ENCODE measurements at places on chromosomes 6 and 20.

DNA sequence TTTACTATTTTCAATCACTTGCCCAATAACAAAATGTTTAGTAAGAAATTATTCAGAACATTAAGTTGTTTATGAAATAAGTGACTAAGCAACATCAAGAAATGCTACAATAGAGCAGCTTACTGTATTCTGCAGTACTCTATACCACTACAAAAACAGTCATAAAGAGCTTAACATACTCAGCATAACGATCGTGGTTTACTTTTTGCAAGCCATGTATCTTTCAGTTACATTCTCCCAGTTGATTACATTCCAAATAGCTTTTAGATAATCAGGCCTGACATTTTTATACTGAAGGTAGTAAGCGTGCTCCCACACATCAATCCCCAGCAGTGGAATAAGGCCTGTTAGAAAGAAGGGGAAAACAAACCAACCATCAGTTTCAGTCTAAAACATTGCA, 10.7 kb downstream of the SOD2 start:
- DNase-seq: no peak

DNA sequence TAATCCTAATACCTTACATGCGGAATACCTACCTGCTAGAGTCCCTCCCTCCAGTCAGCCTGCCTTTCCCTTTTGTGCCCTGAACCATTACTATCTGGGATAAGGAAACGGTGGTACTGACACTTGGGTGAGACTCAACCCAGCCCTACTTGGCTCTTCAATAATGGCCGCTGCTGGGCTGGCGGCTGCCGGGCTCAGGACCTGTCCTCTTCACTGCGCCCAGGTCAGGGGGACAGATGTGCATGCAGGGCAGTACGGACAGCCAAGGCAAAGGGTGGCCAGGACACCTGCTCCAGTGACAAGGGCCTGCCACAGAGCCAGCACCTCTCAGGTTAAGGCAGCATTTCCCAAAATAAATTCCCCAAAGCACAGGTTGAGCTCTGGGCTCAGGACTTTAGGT, 29.9 kb downstream of the UBE2V1 start:
- DNase-seq: no peak

- DNase-seq: no peak
Observed at GRCh38 chr6:34745277-34746103, 11.8 kb upstream of the SNRPC start.

GRCh38 chr6:71476872-71477271, 188.3 kb downstream of the OGFRL1 start:
- DNase-seq: no peak

GRCh38 chr20:32979201-32979998, 24.8 kb downstream of the SUN5 start:
- DNase-seq: no peak

GRCh38 chr6:107353773-107354382, 105.5 kb downstream of the PDSS2 start:
- DNase-seq: no peak

GRCh38 chr6:33619166-33619840, 1.8 kb upstream of the ITPR3 start:
- DNase-seq: no peak

DNA sequence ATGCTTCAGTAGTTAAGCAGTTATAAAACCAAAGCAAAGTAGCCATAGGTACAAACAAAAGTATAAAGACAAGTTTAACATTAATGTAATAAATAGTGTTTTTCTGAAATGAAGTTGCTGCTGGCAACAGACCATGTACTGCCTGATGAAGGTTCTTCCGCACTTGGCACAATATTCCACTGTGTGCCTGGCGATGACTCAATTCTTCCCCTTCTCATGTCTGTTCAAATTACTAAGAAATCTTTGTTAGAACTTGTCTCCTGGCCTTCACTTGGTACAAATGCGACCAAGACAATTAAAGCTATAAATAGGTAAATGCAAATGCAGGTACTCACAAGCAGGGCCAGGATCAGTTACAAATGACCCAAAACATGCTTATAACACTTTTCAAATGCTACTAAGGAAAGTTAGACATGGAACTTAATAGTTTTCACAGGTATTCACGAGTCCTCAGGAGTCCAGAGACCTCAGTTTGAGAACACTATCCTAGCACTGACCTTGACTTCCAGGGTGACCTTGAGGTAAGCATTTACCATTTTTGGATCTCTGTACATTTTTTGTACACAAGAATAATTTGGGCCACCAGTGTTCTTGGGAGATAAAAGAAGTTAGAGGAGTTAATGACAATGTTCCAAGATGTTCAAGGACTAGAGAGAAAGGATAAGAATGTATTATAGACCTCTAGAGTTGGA, 8.1 kb upstream of the DDR1 start:
- DNase-seq: no peak

DNA sequence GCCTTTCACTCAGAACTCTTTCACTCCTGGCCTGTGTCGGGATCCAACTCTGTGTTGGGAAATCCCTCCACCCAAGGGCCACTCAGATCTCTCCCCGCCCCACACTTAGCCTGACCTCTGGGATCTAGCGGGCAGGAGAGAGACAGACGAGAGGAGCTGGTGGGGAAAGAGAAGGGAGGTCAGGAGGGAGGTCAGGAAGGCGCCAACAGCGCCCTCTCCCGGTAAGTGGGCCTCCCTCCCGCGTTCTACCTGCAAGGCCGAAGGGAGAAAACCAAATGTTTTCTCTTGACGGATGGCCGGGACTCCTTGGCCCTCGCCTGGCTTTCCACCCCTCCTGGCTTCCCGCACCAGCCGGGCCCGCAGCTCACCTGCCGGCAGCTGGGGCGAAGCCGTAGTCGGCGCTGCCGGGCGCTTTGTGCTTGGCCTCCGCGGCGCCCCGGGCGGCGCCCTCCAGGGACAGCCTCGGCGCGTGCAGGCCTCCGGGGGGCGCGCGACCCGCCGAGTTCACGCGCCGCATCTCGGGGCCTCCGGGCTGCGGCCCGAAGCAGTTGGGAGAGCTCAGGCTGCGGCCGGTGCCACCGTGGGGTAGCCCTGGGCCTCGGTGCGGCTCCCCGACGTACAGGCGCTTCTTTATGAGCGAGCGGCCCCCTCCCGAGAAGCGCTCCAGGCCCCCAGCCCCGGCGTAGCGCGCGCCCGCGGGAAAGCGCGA, 38.2 kb downstream of the C6orf132 start:
- peak; percentile 53 for DNase-seq

GRCh38 chr20:21136015-21136732, 10.3 kb downstream of the KIZ start:
- no peak for DNase-seq

GRCh38 chr6:128558924-128559323, 38.5 kb upstream of the PTPRK start:
- DNase-seq: no peak

DNA sequence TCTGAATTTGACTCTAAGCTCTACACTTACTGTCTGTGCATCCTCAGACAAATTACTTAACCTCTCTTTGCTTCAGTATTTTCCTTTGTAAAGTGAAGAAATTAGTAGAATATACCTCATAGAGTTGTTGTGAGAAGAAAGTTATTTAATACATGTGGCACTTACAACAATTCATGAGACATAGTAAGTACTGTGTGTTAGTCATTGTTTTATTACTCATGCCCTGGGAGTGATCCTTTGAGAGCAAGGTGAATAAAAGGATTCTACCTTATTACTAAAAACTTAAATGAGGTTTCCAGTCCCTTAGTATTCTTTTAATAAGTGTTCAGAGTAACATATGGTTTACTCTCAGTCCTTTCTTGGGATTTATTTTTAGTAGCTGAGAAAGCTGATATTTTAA, 233.6 kb upstream of the MAP3K7 start:
- no peak for DNase-seq

DNA sequence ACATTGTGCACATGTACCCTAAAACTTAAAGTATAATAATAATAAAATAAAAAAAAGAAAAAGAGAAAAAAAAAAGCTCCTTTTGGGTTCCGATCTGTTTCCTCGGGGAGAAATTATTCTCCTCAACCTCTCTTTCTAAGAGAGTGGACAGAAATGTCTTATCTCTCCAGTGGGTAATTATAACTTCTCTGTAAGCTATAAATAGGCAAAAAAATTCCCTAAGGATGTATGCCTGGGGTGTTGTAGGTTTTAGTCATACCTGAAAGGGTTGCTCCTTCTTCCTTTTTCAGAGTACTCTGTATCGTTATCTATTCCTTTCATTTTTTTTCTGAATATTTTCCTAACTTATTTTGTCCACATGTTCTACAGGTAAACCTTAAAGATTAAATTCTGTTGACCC, 169.7 kb upstream of the PTPRK start:
- no peak for DNase-seq

- no peak for DNase-seq
Observed at GRCh38 chr20:47362361-47363219, 6.1 kb upstream of the ZMYND8 start.

GRCh38 chr6:135319819-135320218, 138.7 kb downstream of the MYB start:
- DNase-seq: no peak

DNA sequence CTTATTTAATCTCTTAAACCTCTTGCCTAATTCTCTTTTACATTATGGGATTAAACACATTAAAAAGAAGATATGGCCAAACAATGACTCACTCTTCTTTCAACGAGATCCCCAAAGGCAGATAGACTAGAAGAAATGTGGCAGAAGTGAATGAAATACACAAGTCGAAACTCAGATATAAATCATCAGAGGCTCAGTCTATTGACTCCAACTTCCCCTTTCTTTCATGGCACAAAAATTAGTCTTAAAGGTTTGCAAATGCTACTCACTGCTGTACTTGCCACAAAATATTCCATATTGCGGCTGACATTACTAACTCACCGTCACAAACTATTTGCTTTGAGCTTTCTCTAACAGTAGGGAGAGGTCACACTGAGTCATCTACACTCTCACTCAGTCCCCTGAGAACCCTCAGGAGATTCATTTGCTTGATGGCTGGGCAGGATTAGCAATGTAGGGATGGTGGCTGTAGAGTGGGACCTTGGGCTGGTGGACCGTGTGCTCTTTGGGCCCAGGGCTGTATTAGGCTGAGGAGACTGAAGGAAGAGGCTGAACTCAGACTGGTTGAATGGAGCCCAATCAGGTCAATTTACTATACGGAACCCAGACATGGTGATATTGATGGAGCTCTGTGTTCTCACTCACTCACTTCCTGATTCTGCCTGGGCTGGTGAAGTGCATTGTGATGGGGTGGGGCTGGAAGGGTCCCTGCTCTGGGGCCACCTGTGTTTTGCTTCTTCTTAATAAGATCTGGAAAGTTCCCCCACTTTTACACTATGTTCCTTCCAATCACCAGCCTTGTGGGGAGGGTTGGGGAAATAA, 42.8 kb upstream of the UBR2 start:
- DNase-seq: no peak

GRCh38 chr6:147304016-147304415, 99.8 kb downstream of the STXBP5 start:
- DNase-seq: no peak

GRCh38 chr6:134624781-134625180, 306.9 kb upstream of the SGK1 start:
- no peak for DNase-seq

- no peak for DNase-seq
Observed at GRCh38 chr20:3802524-3803239, 6.6 kb downstream of the CDC25B start.

DNA sequence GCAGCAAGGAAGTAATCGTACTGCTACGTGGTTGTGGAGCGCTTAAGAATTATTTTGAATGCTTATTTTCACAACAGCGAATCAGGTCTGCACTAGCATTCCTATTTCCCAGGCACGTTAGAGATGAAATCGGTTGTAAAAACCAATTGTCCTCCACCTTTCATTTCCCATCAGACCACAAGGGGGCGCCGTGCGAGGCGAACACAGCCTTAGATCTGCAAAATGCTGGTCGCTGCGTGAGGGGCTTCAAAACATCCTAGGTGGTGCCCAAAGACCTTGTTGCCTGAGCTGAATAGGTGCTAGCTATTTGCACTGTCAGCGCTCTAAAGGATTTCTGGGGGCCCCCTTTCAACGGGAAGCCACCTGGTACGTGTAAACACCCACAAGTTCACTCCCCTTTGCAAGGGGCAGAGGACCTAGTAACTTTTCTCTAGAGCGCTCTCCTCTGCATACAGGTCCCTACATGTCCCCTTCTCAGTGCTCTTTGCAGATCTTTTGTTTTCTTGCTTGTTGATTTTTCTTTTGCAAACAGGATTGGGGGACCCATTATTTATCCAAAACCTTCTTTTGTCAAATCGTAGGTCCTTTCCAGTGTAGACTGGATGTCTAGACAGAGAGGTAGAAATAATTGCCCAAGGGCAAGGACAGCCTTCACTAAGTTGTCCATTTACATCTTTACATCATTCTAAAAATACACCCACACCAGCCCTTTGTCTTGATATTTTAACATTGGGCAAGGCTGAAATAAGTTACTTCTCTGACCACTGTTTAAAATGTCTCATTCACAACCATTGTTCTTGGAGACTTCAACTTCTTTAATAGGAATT, 59.8 kb downstream of the NEDD9 start:
- DNase-seq: peak; percentile 74

DNA sequence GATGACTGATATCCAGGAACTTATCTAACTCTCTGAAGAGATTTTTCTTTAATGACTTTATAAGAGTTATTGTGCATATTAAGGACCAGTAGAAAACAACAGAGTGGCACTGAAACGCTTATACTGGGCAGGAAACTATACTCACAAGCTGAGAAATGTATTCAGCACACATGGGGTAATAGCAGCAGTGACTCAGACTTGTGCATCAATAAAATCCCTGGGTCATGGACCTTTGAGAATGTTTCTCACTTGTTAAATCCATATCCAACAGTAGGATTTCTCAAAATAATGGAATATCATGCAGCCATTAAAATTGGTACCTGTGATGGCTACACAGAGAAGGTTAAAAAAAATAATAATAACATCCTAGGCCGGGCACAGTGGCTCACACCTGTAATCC, 219.5 kb downstream of the BTBD9 start:
- DNase-seq: no peak

DNA sequence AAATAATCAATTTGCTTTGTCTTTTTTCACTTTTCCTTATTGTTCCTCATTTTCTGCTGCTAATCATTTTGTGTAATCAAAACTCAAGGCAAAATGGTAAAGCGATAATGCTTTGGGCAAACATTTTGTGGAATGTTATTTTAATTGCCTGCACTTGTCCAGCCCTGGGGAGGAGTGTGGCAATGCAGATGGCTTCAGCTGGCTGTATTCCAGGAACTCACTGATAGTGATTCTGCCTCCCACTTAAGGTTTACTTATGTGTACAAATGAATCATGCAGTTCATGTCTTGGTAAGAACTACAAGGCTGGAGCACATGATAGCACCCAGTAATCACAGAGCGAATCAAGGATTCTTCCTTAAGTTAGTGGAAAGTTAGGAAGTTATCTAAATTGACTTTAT, 107.8 kb downstream of the COL19A1 start:
- no peak for DNase-seq

GRCh38 chr20:41537865-41538264, 80.3 kb downstream of the CHD6 start:
- no peak for DNase-seq

Data from stimulated activated CD8-positive, alpha-beta memory T cell treated with anti-CD3 and anti-CD28 coated beads, Interleukin-15, amount 100 ng/mL, for 24 hours (primary cell).